ENCODE measurements at places on chromosomes 1 and 21. TPM values are rescaled to one million over a fixed set of nuclear protein-coding genes. Genes with fewer than 3 reads are reported as not detected.

Gene GPR161
- total RNA-seq: 48.7 TPM

Gene FLG2
- total RNA-seq: not detected

Gene CFHR5
- not detected for total RNA-seq

Gene ETV3L
- 0.23 TPM for total RNA-seq

Gene SLAMF8
- total RNA-seq: not detected

- no peak for DNase-seq
Observed at GRCh38 chr1:15966081-15966955, 9.6 kb downstream of the ZBTB17 start.

DNA sequence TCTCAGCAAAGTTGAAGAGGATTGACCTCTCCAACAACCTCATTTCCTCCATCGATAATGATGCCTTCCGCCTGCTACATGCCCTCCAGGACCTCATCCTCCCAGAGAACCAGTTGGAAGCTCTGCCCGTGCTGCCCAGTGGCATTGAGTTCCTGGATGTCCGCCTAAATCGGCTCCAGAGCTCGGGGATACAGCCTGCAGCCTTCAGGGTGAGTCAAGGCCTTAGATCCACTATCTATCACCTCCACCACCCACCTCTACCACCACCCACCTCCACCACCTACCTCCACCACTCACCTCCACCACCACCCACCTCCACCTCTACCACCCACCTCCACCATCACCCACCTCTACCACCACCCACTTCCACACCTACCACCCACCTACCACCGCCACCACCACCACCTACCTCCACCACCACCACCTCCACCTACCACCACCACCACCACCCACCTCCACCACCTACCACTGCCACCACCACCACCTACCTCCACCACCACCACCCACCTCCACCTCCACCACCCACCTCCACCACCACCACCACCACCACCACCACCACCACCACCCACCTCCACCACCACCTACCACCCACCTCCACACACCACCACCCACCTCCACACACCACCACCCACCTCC lies 5.8 kb downstream of the OPTC start:
- no peak for DNase-seq

DNA sequence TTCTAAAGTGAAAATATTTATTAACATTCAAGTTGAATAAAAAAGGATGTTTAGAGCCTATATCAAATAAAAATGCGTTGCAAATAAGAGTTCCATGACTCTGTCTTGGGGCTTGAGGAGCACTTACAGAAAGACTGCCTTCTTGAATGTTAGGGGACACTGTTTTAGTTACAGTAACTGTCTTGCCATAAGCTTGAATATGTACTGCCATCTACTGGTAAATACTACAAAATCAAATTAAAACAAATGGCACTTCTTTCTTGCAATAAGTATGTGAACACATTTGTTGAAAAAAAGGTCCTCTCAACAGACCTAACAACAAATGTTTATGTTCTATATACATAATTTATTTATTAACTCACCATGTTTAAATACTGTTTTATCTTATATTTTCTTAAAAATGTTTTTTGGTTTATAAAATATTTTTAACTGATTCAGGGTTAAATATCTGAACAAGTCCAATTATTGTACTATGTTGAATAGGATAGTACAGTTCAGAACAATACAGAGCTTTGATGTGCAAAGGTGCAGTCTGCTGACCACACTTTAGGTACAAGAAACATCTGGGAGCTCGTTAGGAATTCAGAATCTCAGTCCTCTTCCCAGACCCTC lies 199.5 kb downstream of the LRRIQ3 start:
- no peak for DNase-seq
